Retina (tissue), 1 donor: ENCODE measurements at places on chromosomes 3 and 15.

- no peak for DNase-seq
Observed at GRCh38 chr3:21585216-21585740, 165.7 kb downstream of the ZNF385D start.

DNA sequence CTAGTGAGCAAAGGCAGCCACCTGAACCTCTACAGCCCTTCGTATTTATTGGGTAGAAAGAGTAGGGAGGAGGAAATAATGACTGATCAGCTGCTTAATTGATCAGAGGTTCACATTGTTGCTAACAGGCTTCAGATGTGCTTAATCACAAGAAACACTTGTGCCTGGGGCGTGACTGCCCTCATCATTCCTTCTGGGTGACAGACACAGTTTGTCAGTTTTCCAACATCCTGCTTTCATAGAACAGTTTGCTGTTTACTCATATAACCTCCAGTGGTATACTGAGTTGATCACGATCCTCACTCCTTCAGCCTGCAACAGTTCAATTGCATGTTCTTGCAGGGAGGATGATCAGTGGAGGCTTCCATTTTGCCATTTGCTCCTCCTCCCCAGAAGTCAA, 13.6 kb upstream of the CASR start:
- DNase-seq: no peak

- no peak for DNase-seq
Observed at GRCh38 chr15:84839714-84840113, 22.6 kb downstream of the ALPK3 start.

DNA sequence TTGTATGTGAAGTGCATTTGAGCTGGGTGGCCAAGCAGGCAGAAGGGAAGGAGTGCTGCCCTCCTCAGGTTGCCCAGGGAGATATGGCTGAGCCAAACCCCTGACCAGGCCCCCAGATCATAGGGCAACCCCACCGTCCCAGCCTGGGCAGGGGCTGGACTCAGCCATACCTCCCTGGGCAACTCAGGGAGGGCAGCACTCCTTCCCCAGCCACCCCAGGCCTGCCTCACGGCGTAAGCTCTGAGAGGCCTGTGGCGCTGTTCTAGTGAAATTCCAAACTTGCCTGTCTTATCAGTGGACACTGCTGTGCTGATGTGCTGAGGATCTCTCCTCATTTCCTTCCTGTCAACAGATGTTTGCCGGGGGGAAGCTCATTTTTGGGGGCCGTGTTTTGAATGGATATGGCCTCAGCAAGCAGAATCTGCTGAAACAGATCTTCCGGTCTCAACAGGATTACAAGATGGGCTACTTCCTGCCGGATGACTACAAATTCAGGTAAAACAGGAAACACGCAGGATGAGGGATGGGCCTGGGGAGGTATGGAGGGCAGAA, 57.6 kb upstream of the FGD5 start:
- no peak for DNase-seq

DNA sequence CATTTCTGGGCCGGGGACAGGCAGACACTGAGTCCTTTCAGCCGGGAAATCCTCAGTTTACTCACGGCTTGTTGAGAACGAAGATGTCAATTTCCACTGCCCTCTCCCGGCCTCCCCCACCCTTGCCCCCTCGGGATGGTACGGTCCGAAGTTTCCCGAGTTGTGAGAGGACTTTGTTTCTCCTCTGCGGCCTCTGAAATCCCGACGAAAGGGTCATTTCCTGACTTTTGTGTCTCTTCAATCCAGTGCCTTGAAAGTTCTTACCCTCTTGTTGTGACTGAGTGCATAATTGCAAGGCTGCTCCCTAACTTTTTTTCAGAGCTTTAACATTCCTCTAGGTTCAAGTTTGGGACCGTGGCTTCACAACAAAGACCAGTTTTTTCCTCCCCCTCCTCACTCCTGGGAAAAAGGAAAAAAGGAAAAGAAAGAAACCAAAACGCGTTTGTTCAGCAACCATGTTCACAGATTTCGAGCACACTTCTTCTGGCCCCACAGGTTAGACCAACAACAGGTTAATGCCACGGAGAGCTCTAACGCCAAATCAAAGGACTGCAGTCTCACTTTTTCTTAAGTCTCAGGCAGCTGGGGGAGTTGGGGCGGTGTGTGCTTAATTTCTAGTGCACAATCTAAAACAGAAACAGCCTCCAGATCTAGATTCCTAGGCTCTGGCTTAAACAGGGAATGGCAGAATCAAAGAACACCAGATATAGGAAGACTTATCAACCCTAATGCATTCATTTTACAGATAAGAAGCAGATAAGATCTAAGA, 138.9 kb downstream of the TMCO5A start:
- DNase-seq: no peak

GRCh38 chr3:186821429-186822387, 15.4 kb upstream of the RFC4 start:
- DNase-seq: peak; percentile 36

- no peak for DNase-seq
Observed at GRCh38 chr15:58381697-58382096, 50.1 kb upstream of the LIPC start.

DNA sequence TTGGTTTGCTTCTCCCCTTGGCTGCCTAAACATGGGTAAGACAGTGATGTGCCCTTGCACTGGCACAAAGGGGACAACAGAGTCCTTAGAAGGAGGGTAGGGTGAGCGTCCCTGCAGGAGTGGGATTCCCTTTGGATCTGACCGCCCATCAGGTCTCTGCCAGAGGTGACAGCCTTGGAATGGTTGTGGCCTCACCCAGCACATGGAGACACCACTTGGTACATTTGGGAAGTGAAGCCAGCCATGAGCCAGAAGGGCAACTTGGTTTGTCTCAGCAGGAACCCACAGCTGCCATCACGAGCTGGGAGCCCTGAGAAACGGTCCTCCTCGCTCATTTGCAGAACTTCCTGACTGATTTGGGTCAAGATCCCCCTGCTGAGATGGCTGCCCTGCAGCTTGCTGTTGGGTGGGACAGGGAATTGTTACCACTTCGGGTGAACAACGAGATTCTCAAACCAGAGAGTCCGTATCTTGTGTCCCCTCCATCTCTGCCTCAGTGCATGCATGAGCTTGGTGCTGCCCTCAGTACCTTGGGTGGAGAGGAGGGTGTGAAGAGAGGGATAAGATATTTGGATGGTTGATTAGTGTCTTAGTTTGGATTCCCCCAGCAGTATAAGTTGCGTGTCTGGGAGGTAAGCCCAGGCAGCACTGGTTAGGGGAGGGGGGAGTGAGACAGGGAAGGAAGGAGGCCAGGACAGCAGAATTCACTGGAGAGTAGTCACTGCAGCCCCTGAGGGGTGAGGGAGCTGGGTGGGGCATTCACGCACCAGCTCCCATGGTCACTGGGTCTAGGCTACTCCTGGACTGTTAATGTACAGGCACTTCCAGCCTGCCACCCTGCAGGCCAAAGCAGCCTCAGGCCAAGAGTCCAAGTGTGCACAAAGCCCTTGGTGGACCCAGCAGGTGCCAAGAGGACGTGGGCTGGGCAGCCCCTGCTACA, 168.8 kb upstream of the TOPAZ1 start:
- DNase-seq: no peak

DNA sequence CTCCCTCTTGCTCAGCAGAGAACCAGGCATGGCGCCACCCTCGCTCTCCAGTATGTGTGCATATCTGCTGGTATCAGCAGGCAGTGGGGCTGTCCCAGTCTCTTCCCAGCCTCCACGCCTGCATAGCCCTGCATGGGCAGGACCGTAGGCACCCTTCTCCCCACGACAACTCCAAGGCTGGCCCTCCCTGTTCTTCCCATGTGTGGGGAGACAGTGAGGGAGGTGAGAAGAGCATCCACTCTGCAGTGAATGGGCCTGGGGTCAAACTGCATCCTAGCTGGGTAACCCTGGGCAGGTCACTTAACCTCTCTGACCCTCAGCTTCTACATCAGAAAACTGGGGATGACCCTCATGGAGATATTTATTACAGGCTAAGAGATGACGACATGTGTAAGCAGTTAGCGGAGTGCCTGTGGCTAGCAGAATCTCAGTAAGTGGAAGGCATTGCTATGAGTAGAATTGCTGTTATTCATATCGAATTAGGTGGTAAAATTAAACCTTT, 13.3 kb upstream of the SSUH2 start:
- DNase-seq: no peak

DNA sequence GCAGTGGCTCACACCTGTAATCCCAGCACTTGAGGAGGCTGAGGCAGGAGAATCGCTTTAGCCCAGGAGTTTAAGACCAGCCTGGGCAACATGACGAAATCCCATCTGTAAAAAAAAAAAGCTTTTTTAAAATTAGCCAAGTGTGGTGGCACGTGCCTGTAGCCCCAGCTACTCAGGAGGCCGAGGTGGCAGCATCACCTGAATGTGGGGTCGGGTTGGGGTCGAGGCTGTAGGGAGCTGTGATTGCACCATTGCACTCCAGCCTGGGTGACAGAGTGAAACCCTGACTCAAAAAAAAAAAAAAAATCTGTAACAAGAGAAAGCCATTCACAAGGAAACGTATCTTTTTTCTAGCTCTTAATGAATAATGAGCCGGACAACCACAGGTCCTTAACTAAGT, 74.7 kb upstream of the DLG1 start:
- no peak for DNase-seq

- no peak for DNase-seq
Observed at GRCh38 chr3:23574822-23575315, 230.9 kb upstream of the UBE2E1 start.

DNA sequence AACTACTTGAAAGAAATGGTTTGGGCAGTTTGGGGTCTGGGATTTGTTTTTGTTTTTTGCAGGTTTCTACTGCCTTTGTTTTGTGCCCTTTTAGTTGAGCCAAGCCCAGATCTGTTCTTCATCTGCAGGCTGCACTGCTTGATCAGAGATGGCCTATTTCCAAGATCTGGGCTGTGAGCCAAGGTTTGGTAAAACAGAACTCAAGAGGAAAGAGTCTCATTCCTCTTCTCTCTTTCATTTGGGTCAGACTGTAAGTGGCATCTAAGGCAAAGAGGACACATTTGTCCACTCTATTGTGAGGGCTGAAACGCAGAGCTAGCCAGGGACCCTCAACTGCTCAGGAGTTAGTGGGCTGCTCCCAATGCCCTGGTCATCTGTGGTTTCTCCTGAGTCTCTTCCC, 104.4 kb upstream of the UBE3A start:
- DNase-seq: no peak

DNA sequence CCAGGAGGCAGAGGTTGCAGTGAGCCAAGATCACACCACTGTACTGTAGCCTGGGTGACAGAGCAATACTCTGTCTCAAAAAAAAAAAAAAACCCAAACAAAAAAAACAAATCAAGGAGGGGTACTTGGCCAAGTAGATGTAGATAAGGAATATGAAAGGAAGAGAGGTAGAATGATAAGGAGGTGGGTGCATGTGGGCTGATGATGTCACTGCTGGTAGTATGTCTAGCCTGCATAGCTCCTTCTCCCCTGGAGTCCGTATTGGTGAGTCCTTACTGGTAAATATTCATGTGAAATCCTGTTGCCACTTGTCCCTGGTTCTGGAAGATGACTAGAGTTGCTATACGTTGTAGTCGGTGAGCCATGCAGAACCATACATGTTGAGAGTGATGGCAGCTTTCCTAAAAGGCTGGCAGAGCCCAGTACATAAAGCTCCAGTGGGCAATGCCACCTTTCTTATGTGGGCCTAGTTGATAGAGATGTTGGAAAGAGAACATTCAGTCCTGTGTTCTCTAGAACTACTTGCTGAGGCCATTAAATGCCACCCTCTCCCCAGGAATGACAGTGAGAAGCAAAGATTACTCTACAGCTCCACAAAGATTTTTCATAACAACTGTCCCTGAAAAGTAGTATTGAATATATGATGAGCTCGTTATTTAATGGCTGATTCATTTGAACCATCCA, 11.0 kb downstream of the KAT2B start:
- DNase-seq: no peak

DNA sequence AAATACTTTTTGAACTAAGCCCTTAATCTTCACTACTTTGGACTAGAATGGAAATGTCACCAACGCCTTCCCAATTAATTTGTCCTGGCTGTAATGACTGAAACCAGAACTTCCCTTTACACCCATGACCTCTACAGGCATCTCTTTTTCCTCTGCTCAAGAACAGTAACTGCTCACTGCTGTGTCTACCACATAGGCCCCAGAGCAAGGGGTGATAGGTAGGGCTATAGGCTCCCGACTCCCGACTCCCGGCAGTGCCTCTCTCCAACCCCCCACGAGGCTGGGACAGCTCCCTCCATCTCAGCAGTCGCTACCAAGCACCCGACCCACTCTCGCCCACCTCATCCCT, 384 bp upstream of the LEKR1 start:
- no peak for DNase-seq

DNA sequence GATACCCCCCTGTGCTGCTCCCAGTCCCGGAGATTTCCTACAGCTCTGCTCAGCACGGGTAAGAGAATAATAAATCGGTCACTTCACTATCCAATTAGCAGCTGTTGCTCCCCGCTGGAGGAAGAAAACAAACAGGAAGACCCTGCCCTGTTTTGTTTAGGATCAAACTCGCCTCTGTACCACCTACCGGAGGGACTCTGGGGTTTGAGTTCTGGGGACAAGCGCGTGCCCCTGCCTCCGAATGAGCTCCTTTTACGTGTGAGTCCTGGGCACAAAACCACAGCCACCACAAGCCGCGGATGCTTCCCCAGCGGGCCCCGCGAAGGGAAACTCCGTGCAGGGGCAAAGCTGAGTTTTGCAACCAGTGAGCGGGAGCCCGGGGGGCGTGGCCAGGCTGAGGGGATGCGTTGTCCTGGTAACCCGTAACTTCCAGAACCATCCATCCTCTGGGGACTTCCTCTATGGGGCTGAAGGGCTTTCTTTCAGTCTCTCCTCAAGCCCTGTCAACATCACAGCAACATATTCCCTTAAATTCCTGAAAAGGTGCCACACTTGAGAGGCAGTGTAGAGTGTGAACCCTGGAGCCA, 315.7 kb upstream of the PROK2 start:
- peak; percentile 89 for DNase-seq

GRCh38 chr15:75420698-75421097, 30.8 kb downstream of the SIN3A start:
- DNase-seq: no peak

GRCh38 chr15:98439523-98439942, 208.8 kb upstream of the IGF1R start:
- no peak for DNase-seq

GRCh38 chr3:56404884-56405283, 63.4 kb downstream of the ERC2 start:
- DNase-seq: no peak

DNA sequence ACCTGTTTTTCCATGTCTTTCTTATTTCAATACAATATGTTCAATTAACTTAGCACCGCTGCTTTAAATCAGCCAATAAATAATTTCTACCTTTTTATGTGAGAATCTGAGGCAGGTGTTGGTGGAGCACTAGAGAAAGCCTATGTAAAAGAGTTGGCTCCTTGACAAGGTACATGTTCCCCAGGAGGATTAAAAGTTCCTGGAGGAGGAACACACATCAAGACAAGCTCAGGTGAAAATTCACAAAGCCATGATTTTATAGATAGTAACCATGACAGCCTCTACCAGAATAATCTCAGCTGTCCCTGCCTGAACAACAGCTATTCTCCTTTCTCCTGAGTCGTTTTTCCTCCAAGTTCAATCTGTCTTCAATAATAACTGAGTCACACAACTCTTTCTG, 3.4 kb upstream of the ZBED2 start:
- no peak for DNase-seq
